ENCODE measurements at places on chromosomes 4 and X.

DNA sequence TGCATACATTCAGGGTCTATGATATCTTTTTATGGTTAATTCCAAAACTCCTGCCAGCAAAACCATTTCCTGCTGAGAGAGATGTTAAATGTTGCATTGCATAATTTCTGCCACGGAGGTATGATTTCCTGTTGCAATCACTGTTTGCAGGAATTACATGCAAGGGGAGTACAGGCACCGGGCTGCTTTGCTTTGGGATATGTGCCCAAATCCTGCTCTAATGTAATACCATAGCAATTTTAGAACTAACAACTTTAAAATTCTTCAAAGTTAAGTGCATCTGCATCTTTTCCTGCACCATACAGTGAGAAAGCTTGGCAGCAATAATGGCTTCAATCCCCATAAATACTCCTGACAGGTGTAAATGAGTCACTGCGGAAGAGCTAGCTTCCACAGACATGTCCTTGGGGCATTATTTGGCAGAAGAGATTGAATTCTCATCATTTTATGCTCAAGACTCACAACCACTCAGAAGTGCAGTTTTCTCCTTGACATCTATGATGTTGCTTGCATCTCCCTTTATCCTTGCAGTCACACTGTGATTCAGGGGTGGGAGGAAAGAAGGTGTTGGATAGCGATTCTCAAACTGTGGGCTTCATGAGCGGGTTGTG is 29.6 kb downstream of the TRIM2 start:
- no peak for DNase-seq

DNA sequence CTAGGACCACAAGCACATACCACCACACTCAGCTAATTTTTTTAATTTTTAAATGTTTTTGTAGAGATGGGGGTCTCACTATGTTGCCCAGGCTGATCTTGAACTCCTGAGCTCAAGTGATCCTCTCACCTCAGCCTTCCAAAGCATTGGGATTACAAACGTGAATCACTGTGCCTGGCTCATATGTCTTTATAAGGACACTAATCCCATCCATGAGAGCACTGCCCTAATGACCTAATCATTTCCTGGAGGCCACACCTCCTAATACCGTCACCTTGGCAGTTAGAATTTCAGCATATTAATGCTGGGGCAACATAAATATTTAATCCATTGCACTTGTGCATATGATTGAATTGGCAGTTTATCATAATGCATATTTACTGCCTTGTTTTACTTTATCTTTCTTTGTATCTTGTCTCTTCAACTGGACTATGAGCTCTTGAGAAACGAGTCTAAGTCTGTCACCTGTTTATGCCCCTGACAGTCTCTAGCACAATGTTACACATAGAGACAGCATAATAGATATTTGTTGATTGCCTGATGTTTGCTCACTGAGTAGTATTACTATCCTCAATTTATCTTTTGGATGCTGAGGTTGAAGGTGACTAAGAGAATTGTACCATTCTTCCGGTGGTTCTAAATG is 172.0 kb downstream of the AASDH start:
- no peak for DNase-seq

DNA sequence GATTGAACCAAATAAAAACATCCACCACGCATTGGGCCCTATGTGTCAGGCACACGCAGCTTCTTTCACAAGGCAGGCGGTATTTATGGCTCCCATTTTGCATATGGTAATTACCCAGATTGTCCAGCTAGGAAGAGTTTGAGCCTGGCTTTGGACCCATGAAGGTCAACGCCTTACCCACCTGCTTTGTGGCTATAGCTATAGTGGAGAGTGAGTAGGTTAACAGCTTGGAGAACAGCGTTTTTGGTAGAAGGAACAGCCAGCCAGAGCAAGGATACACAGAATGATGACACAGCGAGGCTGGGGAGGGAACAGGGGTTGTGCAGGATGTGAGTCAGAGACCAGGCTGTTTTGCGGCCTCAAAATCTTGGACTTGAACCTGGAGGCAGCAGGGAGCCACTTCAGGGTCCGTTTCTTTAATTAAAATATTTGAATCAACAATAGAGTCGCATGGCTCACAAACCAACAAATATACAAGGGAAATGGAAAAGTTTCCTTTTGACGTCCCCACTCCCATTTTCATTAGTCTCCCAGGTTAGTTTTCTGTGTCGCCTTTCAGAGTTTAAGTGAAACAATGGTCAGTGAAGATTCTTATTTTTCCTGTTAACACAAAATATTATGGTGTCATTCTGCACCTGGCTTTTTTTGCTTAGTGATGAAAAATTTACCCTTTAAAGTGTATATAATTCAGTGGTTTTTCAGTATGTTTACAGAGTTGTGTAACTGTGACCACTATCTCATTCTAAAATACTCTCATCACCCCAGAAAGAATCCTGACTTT is 118.2 kb upstream of the STX18 start:
- DNase-seq = no peak

DNA sequence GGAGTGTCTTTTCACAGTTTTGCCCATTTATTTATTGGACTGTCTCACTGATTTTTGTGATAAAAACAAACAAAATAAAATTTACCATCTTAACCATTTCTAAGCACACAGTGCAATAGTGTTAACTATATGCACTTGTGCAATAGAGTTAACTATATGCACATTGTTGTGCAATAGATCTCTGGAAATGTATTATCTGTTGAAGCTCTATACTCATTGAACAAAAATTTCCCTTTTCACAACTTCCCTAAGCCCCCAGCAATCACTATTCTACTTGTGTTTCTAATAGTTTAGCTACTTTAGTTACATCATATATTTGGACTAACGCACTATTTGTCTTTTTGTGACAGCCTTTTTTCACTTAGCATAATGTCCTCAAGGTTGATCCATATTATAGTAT is 59.7 kb upstream of the BEX4 start:
- DNase-seq = no peak

GRCh38 chr4:141807103-141807891 is 170.9 kb downstream of the IL15 start:
- no peak for DNase-seq

DNA sequence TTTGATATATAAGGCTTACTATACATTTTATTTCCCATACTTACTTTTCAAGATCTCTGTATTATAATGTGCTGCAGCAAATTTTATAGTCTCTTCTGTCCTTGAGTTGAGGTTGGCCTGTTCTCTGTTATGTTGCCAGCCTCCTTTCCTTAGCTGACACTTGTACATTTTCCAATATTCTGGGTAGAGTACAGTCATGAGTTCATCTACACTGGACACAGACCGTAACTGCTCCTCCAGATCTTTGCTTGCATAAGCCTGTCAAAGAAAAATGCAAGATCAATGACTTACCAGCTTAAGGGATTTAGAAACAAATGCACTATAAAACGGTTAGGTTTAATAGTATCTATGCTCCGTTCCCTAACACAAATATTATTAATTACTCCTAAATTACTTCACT is 63.2 kb downstream of the VEGFC start:
- DNase-seq = no peak

DNA sequence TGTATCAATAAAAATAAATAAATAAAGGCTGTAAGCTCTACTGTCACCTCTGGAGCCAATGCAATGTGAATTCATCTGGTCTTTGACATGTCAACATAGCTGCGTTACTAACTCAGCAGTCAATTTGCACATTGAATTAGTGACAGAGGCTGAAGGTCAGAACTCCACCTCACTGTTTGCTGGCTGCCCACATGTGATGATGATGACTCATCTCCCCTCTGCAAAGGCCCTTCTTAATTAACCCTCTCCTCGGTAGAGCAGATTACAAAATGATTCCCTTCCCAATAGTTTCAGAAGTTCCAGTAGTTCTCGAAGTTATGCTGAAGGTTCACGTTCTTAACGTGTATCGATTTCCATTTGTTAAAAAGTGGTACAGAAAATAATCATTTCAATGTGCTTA is 1626.0 kb upstream of the TENM3 start:
- no peak for DNase-seq

DNA sequence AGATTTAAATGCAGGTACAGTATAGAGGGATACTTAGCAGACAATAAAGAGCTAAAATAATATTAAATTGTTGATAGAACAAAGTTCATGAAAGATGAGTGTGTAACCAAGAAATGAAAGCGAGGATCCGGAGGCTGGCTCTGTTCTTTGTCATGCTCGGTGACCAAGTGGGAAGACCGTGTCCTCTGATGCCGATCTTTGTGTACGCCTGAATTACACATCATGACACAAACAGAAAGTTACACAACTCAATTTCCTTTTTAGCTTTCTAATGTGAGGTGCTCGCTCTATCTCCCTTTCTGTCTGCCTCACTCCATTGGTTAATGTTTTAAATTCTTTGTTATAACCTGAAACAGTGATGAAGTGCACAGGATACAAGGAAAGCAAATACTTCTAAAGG is 114.8 kb upstream of the NEIL3 start:
- no peak for DNase-seq

- no peak for DNase-seq
Measured at GRCh38 chr4:15913631-15913970, 24.9 kb downstream of the FGFBP1 start.
